Natural killer cell (primary cell): ENCODE measurements at places on chromosomes 5 and 9. TPM values are rescaled to one million over a fixed set of nuclear protein-coding genes. Genes with fewer than 3 reads are reported as not detected.

DNA sequence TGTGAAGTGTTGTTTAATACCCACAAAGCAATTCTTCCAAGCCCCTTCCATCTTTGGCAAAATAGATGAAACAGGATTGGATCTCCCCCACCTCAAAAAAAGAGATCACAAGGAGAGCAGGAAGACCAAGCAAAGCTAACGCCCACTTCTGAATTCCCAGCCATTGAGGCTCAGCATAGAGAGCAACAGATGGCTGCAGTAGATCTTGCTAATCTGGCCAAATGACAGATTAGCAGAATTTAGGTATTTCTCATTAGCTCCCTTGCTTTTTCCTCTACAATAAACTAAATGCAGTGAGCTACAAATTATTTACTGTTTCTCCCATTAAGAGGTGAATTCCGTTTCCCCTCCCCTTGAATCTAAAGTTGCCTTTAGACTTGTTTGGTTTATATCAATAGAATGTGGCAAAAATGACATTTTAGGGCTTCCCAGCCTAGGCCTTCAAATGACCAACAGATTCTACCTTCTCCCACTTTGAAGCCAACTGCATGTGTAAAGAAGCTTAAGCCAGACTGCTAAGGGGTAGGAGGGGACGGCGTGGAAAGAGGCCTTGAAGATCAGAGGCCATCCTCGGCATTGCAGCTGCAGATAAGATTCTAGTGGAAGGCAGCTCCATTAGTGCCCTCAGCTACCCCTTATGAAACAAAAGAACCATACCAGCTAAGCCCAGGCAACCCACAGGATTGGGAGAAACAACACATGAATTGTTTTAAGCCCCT, 56.8 kb upstream of the CPEB4 start:
- H3K36me3 ChIP-seq, result no peaks in the 10 kb centered on the region
- no peak for DNase-seq
- no peak overlapping the region for H3K4me3 ChIP-seq
- no peaks in the 10 kb centered on the region for H3K27me3 ChIP-seq

The SLC9A3 gene
- 0.61 TPM for total RNA-seq

GRCh38 chr5:136729901-136730355, 364.6 kb upstream of the TRPC7 start:
- no peak overlapping the region for H3K27ac ChIP-seq
- H3K27me3 ChIP-seq, result no peaks in the 10 kb centered on the region
- no peaks in the 10 kb centered on the region for H3K4me1 ChIP-seq
- H3K4me3 ChIP-seq, result no peak overlapping the region

GRCh38 chr5:173498286-173498685, 118.2 kb downstream of the BOD1 start:
- no peaks in the 10 kb centered on the region for H3K27me3 ChIP-seq
- DNase-seq, result no peak
- no peak overlapping the region for H3K27ac ChIP-seq

The SCGB3A1 gene
- not detected for total RNA-seq

The HTR4 gene
- not detected for total RNA-seq

- H3K4me1 ChIP-seq, result peaks cover 9% of the 10 kb centered on the region
- DNase-seq, result no peak
- no peak overlapping the region for H3K27ac ChIP-seq
- H3K36me3 ChIP-seq, result no peaks in the 10 kb centered on the region
- no peak overlapping the region for H3K4me3 ChIP-seq
Measured at GRCh38 chr9:135494791-135495559, 5.5 kb upstream of the MRPS2 start.
